Erythroblast (primary cell): ENCODE measurements at places on chromosomes 5 and 9.

DNA sequence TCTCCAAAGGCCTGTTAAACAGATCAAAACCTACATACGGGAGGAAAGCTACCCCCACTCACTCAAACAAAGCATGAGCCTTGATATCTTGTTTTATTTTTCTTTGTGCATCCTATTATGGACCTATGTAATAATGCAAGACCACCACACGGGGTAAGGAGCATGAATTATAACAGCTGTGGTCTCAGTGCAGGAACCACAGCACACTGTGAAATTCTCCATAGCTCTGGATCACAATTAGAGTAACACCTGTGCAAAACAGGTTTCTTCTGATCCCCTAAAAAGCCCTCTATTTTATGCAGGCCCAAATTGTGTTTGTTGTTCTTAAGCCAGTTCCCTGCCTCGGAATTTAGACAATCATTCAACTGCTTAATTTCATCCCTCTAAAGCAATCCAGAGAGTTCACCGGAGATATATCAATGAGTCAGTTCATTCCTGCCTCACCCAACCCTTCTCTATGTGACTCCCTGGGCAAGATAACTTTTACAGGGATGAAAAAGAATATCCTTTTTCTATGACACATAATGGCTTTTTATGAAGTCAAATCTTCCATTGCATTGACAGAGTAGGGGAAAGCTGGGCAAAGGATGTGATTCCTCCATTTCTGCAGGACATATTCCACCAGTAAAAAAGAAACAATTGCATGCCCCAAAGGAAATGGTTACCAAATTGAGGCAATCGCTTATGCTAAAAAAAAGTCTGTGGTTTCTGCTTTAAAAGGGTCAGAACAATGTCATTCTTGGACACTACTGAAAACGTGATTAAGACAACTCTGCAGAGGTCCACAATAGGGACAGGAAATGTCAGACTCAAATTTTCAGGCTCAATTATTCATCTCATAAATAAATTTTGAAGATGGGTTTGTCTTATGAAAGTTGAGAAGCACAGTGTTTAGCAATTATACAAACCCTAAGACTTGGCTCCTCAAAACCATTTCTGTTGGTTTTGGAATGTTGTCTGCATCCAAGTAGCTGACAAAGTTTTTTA, 41.6 kb upstream of the FST start:
- DNase-seq = no peak

- DNase-seq = no peak
Measured at GRCh38 chr5:122301016-122301415, 11.0 kb upstream of the SNCAIP start.

GRCh38 chr9:76828447-76828846, 64.2 kb downstream of the PCA3 start:
- DNase-seq = no peak

DNA sequence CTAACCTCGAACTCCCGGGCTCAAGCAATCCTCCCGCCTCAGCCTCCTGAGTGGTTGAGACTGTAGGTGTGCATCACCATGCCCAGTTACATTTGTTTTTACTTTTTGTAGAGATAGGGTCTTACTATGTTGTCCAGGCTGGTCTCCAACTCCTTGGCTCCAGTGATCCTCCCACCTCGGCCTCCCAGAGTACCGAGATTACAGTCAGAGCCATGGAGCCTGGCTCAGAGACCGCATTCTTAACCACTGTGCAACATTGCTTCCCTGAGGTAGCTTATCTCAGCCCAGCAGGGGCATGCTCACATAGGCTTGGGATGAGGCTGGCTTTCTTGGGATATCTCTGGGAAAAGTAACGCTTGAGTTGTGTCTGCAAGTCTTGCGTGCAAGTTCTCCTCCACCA, 99.7 kb downstream of the SPRY4 start:
- DNase-seq = no peak
